ENCODE measurements at places on chromosomes 11 and 22.

GRCh38 chr11:130318031-130318673 is 3.4 kb upstream of the ZBTB44 start:
- DNase-seq = no peak

- DNase-seq = no peak
Measured at GRCh38 chr22:42273855-42274451, 3.5 kb upstream of the TCF20 start.

GRCh38 chr11:13249177-13249576 is 28.4 kb upstream of the BMAL1 start:
- no peak for DNase-seq

DNA sequence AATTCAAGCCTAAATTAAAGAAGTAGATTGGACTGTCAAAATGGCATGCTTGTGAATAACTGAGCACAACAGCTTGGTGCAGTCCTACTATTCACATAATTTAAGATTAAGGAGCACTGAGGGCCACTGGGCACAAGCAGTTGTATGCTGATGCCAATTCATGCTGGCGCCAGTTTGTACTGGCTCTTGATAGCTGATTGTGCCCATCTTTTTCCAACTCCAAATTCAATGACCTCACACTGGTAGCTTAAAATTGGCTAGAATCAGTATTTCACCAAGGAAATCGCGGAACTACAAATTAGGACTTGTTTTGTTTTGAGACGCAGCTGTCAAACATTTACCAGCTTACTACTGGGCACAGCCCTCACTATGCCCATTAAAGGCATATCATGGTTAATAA is 969.2 kb downstream of the JRKL start:
- DNase-seq = no peak

- peak; percentile 39 for DNase-seq
Measured at GRCh38 chr22:29003975-29004646, 57.5 kb downstream of the C22orf31 start.

DNA sequence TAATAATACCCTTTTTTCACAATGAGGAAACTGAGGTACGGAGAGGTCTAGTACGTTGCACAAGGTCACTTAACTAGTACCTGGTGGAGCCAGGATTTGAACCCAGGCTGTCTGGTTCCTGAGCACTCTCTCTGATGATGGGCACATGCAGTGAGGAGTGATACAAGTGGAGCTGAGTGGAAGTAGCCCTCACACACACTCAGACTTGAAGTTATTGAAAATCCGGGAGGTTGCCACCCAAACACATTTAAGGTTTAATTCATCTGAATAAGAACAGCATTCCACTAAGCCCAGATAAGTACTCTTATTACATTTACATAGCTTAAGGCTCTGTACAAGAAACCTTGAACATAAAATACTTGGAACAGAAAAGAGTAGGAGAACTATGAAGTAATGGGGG is 4.8 kb downstream of the GRAP2 start:
- no peak for DNase-seq

- no peak for DNase-seq
Measured at GRCh38 chr22:22110548-22111266, 128.1 kb upstream of the TOP3B start.

GRCh38 chr11:45617871-45618601 is 47.4 kb downstream of the CHST1 start:
- DNase-seq = no peak

GRCh38 chr11:123180166-123180565 is 14.9 kb downstream of the CLMP start:
- no peak for DNase-seq

GRCh38 chr11:110433393-110434333 is 3.9 kb downstream of the FDX1 start:
- no peak for DNase-seq

DNA sequence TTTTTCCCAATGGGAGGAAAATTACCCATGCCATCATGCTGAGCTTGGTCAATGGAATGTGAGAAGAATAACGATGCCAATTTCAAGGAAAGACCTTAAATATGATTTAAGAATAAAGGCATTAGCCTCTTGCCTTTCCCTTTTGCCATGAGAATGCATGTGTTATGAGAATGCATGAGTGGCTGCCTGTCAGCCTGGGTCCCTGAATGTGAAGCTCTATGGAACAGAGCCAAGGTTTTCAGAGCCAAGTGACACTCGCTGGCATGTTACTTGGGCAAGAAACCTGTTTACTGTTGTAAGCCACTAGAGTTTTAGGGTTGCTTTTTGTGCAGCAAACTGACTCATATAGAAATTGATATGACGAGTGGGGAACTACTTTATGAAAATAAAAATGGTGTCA is 75.7 kb downstream of the JRKL start:
- DNase-seq = no peak

DNA sequence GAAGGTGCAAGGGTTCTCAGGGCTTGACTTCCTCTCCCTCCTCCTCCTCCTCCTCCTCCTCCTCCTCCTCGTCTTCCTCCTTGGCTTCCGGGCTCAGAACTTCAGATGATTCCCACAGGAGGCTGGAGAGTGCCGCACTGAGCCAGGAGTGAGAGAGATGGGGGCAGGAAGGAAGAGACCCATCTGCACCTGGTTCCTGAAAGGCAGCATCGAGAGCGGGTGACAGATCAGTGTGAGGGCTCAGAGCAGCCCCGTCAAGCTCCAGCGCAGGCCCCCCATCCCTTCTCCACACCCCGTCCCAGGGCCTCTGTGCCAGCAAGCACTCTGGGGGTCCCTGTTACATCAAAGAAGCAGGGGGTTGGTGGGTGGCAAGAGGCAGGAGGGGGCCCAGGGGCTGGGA is 51.5 kb downstream of the ELFN2 start:
- DNase-seq = no peak

GRCh38 chr11:35033011-35033410 is 106.0 kb upstream of the CD44 start:
- no peak for DNase-seq

DNA sequence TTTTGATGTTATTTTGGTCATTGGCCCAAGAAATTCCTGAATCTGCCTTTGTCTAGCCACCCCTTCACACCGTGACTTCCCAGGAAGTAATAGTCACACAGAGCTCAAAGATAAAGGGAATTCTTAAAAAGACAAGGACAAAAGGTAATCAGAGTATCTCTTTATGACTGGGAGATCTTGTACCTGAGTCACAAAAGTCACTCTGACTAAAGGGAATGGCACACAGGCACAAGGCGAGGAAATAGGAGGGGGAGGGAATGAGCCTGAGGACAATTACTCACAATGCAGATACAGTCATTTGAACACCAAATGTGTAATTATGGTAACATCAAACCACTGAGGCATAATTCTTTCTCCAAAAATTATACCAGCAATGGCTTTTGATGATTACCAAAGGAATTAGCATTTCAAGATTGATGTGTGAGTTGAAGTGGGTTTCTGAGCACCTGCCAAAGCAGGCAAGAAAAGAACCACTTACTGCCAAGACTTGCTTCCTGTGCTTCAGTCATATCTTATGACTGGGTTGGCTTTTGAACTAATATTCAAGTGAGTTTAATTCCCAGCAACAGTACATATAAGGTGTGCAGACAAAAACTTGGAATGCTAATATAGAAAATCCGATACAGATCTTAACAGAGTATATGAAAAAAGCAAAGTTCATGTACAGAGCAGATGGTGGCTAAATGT is 856.4 kb downstream of the LRRC4C start:
- DNase-seq = no peak

- DNase-seq = peak; percentile 38
Measured at GRCh38 chr11:23679041-23679440, 817.8 kb upstream of the LUZP2 start.

GRCh38 chr11:95547186-95547585 is 242.4 kb downstream of the FAM76B start:
- DNase-seq = no peak

DNA sequence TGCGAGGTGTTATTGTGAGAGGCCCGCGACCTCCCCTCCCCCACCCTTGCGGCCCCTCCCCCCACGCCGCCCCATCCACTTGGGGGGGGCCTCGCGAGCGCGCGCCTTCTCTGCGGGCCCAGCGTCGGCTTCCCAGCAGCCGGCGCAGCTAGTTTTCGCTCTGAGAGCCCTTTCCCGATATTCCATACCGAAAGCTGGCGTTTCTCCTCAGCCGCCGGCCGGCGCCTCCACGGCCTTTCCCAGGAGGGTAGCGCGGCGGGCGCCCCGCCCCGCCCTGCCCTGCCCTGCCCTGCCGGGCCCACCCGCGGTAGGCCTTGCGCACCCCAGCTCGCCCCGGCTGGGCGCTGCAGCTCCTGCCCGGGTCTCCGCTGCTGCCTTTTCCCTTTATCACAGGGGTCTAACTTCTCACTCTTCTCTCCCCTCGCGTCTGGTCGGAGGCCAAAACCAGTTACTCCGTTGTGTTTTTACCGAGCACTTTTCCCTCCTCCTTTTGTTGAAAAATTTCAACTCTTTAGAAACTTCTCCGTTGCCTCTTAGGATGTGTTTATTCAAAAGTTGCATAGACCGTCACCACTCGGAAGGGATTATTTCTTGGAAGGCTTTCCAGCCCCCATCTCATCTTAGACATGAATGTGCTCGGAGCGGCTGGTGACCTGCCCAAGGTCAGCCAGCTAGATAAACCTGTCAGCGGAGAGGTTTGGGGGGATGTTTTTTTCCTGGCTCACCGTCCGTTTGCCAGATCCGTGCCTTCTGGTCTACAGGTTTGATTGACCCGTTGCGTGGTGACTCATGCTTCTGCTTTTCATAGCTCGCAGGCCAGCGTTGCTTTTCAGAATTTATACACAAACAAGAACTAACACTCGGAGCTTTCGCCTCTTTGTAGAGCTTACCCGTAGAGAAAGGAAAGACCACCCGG is 648 bp downstream of the PAFAH1B2 start:
- no peak for DNase-seq

DNA sequence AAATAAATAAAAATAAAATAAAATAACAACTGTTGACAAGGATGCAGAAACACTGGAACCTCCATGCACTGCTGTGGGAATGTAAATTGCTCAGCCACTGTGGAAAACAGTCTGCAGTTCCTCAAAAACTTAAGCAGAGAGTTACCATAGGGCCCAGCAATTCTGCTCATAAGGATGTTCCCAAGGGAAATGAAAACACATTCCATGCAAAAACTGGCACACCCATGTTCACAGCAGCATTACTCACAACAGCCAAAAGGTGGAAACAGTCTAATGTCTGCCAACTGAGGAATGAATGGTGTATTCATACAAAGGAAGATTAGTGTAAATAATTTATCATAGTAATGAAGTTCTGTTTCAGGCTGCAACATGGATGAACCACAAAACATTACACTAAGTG is 3.2 kb upstream of the KRTAP5-10 start:
- no peak for DNase-seq
